ENCODE measurements at places on chromosomes 16 and 17. TPM values are rescaled to one million over a fixed set of nuclear protein-coding genes. Genes with fewer than 3 reads are reported as not detected.

The HNF1B gene
- not detected for total RNA-seq

The HEATR9 gene
- not detected for total RNA-seq

The CCL5 gene
- total RNA-seq: not detected

The TMEM219 gene
- total RNA-seq: 86.6 TPM
